Colonic mucosa (tissue), 4 donors: ENCODE measurements at places on chromosomes 5 and 9.
A peak's percentile ranks its signal among the peaks of the same experiment; 100 is the strongest.

DNA sequence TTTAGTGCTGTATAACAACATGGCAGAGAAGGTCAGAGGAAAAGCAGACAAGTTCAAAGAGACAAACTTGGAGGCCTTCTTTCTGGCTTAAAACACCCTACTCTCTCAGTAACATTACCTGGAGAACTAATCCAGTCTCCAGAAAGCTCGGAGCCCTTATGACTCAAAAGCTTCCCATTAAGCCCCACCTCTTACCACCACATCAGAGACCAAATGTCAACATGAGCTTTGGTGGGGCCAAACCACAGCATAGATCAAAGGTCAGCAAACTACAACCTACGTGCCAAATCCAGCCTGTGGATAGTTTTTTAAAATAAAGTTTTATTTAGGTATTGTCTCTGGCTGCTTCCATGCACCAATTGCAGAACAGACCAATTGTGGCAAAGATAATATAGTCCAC, 589.9 kb downstream of the DNAH5 start:
- DNase-seq: no peak

DNA sequence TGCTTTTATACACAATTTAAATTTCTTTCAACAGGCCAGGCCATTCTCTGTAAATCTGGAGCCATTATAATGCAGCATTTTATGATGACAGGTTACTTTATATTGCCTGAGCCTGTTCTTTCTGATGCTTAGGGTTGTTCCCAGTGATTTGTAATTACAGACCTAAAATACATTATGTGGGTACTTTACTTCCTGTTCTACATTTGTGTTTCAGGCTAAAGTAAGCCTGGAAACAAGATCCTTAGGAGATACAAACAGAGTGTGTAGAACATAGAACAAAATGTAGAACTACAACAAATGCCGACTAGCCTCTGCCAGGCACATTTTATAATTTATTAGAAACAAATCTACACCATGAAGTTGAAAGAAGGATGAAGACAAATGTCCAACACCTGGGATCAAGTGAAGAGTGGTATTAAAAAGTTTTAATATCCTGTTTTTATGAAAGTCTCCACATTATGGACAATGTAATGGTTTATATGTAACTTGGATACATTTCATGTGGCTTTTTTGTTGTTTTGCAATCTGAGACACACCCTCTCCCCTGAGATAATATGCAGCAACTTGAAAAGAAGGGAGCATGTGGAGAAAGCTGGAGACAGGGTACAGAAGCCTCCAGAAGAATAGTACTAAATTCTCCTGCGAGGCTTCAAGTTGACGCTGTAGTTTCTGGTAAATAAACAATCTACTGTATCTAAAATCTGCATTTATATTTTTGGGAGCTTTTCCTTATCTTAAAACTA, 46.9 kb downstream of the VCAN start:
- DNase-seq: no peak

DNA sequence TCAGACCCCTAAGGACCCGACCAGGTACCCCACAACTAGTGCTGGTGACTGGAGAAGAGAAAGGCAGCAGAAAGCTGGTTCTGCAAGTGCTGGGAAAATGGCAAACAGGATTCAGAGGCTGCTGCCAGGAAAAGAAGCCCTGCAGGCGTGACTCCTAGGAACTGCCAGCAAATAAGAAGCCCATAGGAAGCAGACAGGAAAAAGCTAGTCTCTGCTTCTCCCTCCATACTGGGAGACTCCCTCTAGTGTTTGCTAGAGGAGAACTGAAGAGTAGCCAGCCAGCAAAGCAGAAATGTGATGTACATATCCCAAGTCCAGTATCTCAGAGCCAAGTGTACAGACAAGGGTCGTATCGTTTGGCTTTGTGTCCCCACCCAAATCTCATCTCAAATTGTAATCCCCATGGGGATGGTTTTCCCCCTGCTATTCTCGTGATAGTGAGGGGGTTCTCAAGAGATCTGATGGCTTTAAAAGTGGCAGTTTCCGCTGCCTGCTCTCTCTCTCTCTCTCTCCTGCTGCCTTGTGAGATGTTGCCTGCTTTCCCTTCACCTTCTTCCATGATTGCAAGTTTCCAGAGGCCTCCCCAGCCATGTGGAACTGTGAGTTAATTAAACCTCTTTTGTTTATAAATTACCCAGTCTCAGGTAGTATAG, 38.1 kb upstream of the TUSC1 start:
- DNase-seq: peak; percentile 23

- DNase-seq: no peak
Observed at GRCh38 chr5:38796742-38797108, 49.1 kb upstream of the OSMR start.
